Colonic mucosa (tissue), 4 donors: ENCODE measurements at places on chromosomes 6 and 20.
A peak's percentile ranks its signal among the peaks of the same experiment; 100 is the strongest.

DNA sequence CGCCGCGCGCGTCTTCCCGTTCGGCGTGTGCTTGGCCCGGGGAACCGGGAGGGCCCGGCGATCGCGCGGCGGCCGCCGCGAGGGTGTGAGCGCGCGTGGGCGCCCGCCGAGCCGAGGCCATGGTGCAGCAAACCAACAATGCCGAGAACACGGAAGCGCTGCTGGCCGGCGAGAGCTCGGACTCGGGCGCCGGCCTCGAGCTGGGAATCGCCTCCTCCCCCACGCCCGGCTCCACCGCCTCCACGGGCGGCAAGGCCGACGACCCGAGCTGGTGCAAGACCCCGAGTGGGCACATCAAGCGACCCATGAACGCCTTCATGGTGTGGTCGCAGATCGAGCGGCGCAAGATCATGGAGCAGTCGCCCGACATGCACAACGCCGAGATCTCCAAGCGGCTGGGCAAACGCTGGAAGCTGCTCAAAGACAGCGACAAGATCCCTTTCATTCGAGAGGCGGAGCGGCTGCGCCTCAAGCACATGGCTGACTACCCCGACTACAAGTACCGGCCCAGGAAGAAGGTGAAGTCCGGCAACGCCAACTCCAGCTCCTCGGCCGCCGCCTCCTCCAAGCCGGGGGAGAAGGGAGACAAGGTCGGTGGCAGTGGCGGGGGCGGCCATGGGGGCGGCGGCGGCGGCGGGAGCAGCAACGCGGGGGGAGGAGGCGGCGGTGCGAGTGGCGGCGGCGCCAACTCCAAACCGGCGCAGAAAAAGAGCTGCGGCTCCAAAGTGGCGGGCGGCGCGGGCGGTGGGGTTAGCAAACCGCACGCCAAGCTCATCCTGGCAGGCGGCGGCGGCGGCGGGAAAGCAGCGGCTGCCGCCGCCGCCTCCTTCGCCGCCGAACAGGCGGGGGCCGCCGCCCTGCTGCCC lies 1.1 kb downstream of the SOX4 start:
- peak; percentile 53 for DNase-seq

DNA sequence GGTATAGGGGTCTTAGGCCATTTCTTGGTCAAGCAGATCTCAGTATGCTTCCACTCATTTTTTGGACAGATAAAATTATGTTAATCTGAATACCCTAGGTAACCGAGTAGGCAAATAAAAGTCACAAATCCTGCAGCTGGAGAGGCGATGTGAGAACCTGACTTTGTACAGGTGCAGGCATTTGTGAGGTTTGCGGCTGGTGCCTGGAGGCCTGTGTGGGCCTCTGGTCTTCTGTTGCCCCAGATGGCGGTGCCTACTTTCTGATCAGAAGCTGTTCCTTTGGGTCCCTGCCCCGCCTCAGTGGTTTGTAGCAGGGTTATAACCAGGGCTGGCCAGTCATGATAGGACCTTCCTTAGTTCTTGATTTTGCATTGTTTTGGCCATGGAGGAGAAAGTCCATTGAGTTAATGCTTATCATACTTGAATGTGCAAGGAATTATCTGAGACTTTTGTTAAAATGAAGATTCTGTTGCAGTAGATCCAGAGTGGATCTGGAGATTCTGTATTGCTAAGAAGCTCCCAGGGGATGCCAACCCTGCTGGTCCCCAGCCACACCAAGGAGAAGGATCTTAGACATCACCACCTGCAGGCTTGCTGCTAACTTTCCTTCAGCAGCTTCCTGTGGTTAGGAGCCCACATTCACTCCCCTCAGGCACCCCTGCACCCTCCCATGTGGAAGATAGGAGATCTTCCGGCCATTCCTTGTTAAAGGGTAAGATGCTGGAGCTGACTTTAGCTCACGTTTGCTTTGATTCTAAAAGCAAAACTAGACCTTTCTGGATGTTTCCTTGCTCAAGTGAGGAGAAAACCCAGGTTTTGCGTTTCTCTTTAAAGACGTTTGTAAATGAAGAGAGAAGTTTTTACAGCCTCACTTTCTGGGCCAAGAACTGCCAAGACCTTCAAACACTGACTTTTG lies 50.7 kb downstream of the LRRC1 start:
- no peak for DNase-seq

DNA sequence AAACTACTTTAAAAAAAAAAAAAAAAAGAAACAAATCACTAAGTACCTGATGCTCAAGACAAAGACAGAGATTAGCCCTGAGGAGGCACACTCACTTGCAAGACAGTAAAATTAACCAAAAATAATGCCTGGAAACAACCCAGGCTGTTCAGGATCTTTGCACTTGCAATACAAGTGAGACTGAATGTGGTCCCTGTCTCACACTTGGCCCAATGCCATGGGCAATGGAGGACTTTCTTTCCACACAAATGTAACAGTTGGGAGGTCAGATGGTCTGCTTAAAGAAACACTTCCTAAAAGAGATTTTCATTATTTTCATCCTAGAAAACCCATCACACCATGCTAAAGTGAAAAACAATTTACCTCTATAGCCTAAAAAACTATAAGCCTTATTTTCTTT lies 16.2 kb downstream of the STAU1 start:
- no peak for DNase-seq

GRCh38 chr6:84074988-84075781 lies 41.6 kb downstream of the MRAP2 start:
- DNase-seq, result no peak

DNA sequence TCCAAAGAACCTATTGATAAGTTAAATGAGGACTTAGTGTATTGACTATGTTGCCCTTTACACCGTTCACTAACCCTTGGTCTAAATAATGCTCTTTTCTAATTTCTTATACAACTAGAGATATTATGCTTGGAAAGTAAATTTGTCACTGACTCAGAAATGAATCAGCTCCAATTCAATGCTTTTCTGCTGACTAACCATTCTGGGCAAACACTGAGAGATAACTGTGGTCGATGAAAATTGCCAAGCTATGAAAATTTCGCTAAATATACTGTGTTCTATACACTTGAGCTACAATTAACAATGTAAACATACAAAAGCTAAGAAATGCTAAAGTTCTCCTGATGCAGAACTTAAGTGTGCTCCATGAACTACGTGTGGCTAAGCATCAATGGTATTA lies 23.1 kb upstream of the FBXO9 start:
- DNase-seq, result no peak

DNA sequence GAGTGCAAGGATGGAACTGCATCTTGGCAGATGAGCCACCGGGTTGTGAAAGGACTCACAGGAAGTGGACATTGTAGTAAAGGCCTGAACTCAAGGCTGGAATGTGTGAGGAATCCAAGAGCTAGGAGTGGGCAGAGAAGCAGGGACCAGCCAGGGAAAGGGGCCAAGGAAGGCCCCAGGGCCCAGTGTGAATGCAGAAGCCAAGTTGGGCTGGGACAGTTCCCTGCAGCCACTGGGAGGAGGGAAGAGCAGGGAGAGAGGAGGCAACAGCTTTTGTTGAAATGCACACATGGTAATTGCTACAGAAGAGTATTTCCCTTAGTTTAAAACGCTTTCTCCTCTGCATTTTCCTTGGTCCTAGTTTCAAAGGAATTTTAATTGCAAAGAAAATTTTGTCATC lies 34.6 kb downstream of the CDH22 start:
- no peak for DNase-seq

DNA sequence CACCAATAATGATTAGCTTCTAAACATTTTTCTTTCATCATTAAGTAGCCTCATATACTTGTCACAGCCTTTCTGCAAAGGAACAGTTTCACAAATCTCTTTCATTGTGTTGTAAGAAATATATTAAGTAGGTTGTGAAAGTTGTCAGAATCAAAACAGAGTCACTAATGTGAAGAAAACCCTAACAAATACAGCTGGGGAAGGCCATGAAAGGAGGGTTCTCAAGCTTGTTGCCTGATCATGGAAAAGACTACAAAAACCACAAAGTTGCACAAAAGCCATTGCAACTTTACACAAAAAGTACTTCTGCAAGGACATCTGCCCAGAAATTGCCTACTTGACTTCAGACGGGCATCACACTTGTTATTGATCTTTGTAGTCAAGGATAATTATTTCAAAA lies 216.1 kb downstream of the ALDH8A1 start:
- no peak for DNase-seq

DNA sequence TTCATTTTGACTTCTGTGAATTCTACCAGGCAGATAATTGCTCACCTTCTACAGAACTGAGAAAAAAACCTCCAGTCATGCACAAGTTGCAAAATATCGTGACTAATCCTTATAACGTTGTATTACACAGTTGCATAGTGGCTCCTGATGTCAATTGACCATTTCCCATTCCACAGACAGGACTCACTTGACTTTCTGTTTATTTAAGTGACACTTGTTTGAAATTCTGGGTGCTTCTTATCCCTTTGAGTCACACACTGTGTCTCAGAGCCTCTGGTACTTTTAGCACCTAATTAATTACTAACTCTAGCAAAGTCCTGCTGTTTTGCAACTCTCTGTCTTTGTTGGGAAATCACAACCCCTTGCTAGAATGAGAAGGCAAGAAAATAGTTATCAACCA lies 16.2 kb upstream of the RSPO3 start:
- no peak for DNase-seq

GRCh38 chr20:33649201-33649681 lies 12.9 kb upstream of the C20orf144 start:
- DNase-seq, result peak; percentile 33

GRCh38 chr6:1363729-1364572 lies 25.4 kb upstream of the FOXF2 start:
- no peak for DNase-seq

DNA sequence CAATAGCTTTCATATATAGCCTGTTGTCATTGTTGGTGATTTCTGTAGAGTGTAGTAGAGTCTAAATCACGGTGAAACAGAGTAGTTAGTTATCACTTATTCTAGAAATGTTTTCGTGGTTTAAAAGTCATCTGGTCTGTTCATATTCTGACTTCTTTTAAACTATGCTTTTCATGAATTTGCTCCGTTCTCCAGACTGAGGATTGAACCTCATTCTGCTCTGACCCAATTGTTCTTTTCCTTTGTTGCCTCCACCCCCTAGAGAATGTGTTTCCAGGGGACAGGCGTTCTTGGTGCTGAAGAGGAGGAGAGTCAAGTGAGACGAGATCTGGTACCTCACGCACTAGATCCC lies 748 bp upstream of the ZNF292 start:
- no peak for DNase-seq

GRCh38 chr20:63947638-63948456 lies 8.4 kb downstream of the UCKL1 start:
- no peak for DNase-seq

GRCh38 chr6:113600551-113601339 lies 256.4 kb upstream of the MARCKS start:
- no peak for DNase-seq

DNA sequence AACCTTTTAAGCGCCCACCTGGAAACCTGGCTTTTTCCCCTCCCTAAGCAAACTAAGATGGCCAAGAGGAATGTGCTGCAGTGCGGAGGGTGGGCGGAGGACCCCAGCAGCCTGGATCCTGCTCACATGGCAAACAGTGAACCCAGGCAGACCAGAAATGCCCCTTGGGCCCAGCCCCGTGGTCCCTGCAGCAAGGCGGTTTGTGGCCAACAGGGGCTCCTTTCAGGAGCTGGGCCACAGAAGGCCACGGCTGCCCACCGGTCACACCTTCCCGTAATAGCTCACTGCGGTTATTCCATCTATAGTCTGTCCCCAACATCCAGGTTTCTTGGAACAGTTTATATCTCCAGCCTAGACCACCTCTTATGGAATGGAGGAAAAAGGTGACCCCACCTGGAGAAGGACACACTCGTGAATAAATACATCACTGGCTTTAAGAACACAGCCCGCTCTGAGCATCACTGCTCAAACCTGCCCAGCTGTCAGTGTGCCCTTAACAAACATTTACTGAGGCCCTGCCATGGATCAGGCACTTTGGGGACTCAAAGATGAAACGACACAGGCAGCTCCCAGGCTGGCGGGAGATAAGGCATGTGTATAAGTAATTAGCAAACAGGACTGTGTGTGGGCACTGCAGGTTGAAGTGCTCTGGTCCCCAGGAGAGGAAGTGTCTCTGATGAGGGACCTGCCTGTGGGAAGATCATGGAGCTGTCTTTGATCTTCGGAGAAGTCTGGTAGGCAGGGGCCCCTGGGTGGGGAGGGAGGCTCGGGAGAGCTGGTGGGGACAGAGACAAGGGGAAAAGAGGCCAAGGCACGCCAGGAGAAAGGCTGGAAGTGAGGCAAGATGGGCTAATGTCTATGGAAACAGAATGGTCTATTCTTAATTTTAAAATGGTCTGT lies 3.2 kb upstream of the TUBB1 start:
- no peak for DNase-seq

GRCh38 chr6:12090714-12091113 lies 78.6 kb downstream of the HIVEP1 start:
- no peak for DNase-seq

- DNase-seq, result no peak
These were observed 231.6 kb downstream of the QKI start for GRCh38 chr6:163646133-163646532.

DNA sequence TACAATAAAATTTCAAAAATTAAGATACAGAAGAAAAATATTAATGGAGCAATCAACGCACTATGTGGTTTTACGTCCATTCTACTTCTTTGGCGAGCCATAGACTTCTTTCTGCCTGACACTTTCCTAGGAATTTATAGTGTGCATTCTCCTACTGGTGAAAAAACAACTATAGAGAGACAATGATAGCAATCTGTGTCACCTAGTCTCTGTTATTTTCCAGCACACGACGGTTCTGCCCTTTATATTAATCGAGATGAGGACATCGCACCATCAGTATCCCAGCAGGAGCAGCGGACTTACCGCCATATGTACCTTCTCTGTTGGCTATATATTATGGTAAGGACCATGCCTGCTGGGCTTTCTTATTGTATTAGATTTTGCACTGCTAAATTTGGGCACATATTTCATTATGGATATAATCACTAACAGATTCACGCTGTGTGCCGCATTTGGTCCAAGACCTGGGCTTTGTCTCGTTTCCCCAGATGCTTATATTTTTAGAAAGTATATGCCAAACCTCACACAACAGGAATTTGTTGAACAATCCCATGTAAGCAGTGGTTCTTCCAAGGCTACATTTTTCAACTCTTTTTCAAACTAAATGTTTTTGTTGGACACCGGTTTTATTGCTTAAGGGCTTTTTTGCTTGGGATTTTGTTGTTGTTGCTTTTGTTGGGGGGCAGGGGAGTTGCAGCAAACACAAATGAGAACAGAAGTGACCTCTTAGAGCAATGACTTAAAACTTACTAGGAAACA lies 166.4 kb downstream of the ADAT2 start:
- DNase-seq, result no peak

- DNase-seq, result no peak
These were observed 1012.1 kb downstream of the KIF16B start for GRCh38 chr20:15561070-15561569.

DNA sequence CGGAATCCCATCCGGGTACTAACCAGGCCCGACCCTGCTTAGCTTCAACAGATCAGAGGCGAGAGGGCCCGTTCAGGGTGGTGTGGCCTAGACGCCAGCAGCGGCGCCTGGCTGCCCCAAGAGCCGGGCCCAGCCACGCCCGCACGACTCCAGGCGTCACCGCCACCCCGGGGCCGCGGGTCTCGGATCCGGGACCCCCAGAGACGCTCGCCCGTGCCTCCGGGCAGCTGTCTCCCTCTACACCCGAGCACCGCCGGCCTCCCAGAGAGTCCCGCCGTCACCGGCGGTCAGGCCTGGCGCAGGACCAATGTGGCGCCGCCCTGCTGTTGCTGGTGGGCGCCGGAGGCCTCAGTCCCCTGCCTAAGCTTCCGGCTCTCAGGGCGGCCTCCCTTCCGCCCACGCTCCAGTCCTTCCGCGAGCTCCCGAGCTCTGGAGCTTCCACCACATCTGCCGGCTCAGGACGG lies 441.2 kb upstream of the DEFB115 start:
- DNase-seq, result peak; percentile 22
